ENCODE measurements at places on chromosomes 1 and 21. TPM values are rescaled to one million over a fixed set of nuclear protein-coding genes. Genes with fewer than 3 reads are reported as not detected.

The AQP10 gene
- total RNA-seq = not detected

The OLFM3 gene
- total RNA-seq = not detected

The SMCP gene
- not detected for total RNA-seq

The GPR52 gene
- 1.9 TPM for total RNA-seq

The RNF207 gene
- 15.5 TPM for total RNA-seq

The OR2W3 gene
- total RNA-seq = not detected

The TNFRSF25 gene
- total RNA-seq = 10.0 TPM

The MMEL1 gene
- 1.6 TPM for total RNA-seq

The CD1C gene
- total RNA-seq = not detected

The CCNL2 gene
- 196 TPM for total RNA-seq

The LIPI gene
- not detected for total RNA-seq

The SERPINC1 gene
- total RNA-seq = not detected
